ENCODE measurements at places on chromosomes 11 and 22. TPM values are rescaled to one million over a fixed set of nuclear protein-coding genes. Genes with fewer than 3 reads are reported as not detected.

TRPC6 gene
- not detected for total RNA-seq

TEX54 gene
- not detected for total RNA-seq

CRYBB3 gene
- total RNA-seq: not detected

SNX32 gene
- not detected for total RNA-seq

OAF gene
- 35.9 TPM for total RNA-seq

PARVA gene
- total RNA-seq: 32.6 TPM

GP1BB gene
- 3.5 TPM for total RNA-seq

FXYD6 gene
- not detected for total RNA-seq

PELI3 gene
- 7.3 TPM for total RNA-seq

- DNase-seq: no peak
These were observed 1.6 kb upstream of the FBXO3 start for GRCh38 chr11:33775832-33776470.

DNA sequence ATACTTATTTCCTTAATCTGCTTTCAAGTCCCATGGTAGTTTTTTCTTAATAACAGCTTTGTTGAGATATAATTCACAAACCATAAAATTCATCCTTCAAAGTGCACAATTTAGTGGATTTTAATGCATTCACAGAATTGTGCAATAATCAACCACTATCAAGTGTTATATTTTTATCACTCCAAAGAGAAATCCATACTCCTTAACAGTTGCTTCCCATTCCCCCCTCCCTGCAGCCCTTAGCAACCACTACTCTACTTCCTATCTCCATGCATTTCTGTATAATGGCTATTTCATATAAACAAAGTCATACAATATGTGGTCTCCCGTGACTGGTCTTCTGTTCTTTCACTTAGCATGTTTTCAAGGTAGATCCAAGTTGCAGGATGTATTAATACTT is 18.8 kb upstream of the NUP50 start:
- DNase-seq: no peak

DNA sequence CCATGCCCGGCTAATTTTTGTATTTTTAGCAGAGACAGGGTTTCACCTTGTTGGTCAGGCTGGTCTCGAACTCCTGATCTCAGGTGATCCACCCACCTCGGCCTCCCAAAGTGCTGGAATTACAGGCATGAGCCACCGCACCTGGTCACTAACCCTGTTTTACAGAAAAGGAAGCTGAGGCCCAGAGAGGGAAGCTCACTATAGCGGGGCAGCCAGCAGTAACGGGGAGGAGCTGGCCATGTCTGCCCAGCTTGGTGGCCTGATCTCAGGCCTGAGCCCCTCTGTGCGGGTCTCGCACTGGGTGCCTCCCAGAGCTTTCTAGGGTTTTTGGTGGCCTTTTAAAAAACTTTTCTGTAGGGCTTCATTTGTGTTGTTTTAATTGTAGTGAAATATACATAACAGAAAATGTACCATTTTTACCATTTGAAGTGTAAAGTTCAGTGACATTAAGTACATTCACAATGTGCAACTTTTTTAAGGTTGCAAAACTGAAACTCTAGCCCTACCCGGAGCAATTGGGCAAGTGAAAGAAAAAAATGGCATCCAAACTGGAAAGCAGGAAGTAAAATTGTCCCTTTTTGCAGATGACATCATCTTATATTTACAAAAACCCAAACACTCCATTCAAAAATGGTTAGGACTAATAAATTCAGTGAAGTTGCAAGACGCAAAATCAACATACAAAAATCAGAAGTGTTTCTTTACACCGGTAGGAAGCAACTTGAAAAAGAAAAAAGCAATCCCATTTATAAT is 14.5 kb upstream of the CYTH4 start:
- no peak for DNase-seq

GRCh38 chr11:72003776-72004171 is 5.1 kb downstream of the IL18BP start:
- DNase-seq: no peak

DNA sequence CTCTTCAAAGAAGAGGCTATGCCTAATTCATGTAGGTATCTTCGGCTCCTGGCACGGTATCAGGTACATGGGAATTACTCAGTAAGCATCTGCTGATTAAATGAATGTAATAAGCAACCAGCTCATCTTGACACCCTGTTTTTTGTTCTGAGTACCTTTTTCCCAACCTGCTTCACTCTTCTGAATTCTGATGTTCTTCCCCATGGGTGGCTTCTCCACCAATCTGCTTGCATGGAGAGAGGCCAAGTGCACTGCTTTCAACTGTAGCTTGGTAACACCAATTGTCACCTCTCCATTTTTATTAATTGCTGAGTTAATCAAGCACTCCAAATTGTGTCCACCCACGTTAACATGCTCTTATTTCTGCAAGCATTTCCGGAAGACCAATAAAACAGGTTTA is 40.5 kb downstream of the LARGE1 start:
- no peak for DNase-seq

- DNase-seq: peak; percentile 52
These were observed 782 bp downstream of the TMEM109 start for GRCh38 chr11:60914633-60915247.

GRCh38 chr22:26952451-26953011 is 295.1 kb downstream of the MIAT start:
- no peak for DNase-seq

GRCh38 chr11:45850446-45850845 is 3.2 kb downstream of the CRY2 start:
- DNase-seq: no peak

- peak; percentile 23 for DNase-seq
These were observed 33.8 kb downstream of the CAPN1 start for GRCh38 chr11:65215441-65216076.

DNA sequence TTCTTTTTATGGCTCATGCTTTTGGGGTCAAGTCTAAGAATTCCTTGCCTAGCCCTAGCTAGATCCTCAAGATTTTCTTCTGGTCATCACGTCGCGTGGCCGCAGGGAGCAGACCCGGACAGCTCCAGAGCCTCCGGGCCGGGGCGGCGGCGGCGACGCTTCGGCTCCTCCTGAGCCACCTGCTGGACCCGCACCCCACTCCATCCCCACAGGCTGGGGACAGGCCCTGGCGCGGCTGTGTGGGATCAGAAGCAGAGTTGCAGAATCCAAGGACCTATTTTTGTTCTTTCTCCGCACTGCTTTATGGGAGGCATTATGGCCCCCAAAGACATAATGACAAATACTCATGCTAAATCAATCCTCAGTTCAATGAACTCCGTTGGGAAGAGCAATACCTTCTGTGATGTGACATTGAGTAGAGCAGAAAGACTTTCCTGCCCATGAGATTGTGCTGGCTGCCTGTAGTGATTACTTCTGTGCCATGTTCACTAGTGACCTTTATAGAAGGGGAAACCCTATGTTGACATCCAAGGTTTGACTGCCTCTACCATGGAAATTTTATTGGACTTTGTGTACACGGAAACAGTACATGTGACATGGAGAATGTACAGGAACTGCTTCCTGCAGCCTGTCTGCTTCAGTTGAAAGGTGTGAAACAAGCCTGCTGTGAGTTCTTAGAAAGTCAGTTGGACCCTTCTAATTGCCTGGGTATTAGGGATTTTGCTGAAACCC is 12.4 kb upstream of the SCARF2 start:
- DNase-seq: no peak

All from MG63 (cell line).